Activated CD4-positive, alpha-beta T cell treated with anti-CD3 and anti-CD28 coated beads for 36 hours (primary cell): ENCODE measurements at places on chromosomes 11 and 22. TPM values are rescaled to one million over a fixed set of nuclear protein-coding genes. Genes with fewer than 3 reads are reported as not detected.

Gene NCR3LG1
- 0.80 TPM for total RNA-seq

Gene ST14
- not detected for total RNA-seq

- H3K4me1 ChIP-seq, result no peaks in the 10 kb centered on the region
- H3K27ac ChIP-seq, result no peak overlapping the region
- H3K36me3 ChIP-seq, result peaks cover 5% of the 10 kb centered on the region
- H3K27me3 ChIP-seq, result no peaks in the 10 kb centered on the region
Observed at GRCh38 chr11:27582621-27583020, 76.1 kb upstream of the LIN7C start.

DNA sequence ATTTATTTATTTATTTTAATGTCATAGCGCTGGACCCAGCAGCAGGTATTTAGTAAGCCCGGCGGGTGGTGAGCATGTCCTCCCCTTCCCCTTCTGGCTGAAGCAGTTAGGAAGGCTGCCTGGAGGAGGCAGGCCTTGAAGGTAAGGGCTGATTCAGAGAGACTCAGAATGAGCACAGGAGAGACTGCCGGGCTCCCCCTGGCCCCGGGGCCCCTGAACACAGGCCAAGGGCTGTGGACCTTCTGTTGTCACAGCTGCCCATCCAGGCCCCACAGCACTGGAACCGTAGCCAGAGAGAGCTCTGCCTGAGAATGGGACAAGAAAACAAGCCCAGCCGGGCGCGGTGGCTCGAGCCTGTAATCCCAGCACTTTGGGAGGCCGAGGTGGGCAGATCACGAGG, 52.8 kb downstream of the KCNJ4 start:
- H3K36me3 ChIP-seq, result no peaks in the 10 kb centered on the region
- no peak for DNase-seq
- no peak overlapping the region for H3K4me3 ChIP-seq
- no peaks in the 10 kb centered on the region for H3K27me3 ChIP-seq

DNA sequence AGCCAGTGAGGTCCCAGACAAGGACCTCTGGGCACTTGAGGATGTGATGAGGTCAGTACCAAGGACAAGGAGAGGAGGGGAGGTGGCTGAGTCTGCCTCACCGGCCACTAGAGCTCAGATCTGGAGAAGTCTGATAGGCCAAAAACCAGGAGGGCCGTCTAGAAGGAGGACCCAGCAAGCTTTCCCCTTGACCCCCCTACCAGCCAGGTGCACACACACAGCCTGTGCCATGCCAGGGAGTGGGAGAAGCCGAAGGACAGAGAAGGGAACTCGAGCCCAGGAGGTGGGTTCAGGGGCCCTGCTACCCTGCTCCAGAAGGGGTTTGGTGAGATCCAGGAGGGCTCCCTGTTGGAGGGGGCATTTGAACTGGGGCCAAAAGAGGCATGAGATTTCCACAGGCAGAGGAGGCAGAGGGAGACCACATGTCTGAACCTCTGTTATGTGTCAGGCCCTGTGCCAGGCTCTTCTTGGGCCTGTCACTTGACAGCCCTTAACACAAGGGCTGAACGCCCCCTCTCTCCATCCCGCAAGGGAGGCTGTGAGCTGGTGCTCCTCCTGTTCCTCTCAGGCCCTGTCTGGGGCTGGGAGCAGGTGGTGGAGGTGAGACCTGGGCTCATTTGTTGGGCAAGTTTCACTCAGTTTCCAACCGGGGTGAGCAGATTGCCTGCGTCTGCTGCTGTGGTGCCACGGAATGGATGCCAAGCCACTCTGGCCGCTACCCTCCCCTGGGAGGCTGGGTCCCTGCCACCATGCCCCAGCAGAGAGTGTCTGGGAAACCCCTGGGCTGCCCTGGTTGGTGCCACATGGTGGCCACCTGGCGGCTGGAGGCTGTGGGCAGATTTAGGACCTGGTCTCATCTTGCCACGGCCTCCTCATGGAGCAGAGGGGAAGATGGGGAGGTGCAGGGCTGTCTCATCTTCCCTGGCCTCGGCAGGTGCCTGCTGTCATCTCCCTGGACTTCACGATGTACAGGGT, 65.2 kb downstream of the MPPED1 start:
- H3K27me3 ChIP-seq, result peaks cover 6% of the 10 kb centered on the region
- H3K4me1 ChIP-seq, result peaks cover 13% of the 10 kb centered on the region
- DNase-seq, result no peak
